ENCODE measurements at places on chromosomes 2 and 18. TPM values are rescaled to one million over a fixed set of nuclear protein-coding genes. Genes with fewer than 3 reads are reported as not detected.

- H3K27me3 ChIP-seq: no peaks in the 10 kb centered on the region
- DNase-seq: no peak
- H3K4me1 ChIP-seq: peaks cover 39% of the 10 kb centered on the region
- H3K27ac ChIP-seq: peak overlapping the region; percentile 72
- no peaks in the 10 kb centered on the region for H3K36me3 ChIP-seq
Measured at GRCh38 chr2:40458271-40458794, 6.4 kb upstream of the SLC8A1 start.

DNA sequence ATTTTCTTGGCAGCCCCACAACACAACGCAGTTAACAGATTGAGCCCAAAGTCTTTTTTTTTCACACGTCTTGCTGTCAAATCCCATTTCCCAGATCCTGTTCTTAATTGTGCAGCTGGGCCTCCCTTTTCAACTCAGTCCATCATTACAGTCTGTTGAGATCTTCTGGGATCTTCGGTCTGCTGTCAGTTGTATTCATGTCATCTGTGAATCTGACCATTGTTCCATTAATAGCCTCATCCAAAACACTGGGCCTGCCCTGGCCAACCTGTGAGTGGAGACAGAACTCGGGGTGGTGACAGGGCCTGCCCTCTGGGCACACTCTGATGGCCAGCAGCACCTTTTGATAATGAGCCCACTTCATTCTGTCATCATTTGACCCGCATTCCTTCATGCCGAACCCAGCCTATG is 39.7 kb upstream of the SEMA4C start:
- DNase-seq: no peak
- H3K27ac ChIP-seq: no peak overlapping the region
- peaks cover 32% of the 10 kb centered on the region for H3K27me3 ChIP-seq

DNA sequence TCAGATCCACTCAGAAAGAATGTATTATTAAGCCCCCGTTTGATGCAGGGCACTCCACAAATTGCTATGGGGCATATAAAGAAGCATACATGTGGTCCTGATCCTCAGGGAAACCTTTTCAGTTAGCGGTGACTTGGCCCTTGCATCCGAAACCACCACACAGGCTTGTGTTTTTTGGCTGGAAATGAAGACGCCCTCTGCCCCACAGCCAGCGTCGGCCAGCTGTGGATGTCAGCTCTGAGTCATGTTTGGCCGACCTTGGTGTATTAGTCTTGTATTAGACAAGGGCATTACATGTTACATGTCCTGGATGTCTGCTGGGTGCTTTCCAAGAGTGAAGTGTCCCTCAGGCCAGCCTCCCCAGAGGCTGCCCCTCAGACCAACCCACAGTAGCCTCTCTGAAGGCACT is 107.6 kb upstream of the MAP3K20 start:
- no peak overlapping the region for H3K27ac ChIP-seq
- H3K36me3 ChIP-seq: no peaks in the 10 kb centered on the region
- H3K4me1 ChIP-seq: peaks cover 63% of the 10 kb centered on the region
- H3K4me3 ChIP-seq: no peak overlapping the region
- DNase-seq: peak; percentile 71

DNA sequence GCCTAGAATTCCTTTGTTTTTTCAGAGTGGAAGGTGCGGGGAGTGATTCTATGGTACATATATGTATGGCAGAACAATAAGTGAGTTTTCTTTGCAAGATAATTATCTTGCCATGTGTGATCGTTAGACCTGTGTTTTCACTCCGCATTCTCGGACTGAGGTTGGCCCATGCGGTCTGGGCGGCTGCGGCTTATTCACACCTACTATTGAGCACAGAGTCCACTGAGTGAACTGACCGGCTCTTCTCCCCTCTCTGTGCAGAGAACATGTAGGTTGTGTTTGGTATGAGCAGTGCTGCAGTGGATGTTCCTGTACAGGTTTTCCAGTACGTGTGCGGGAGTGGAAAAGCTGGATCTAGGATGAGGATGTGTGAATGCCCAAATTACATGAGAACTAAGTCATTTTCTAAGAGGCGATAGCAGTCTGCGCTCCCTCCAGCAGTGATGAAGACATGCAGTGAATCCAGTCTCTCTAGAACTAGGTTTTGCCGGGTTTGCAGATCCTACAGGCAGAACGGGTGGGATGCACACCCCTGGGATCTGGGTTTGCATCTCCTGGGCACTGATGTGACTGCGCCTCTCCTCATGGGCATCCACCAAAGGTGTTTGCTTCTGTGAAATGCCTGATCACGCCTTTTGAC is 27.1 kb downstream of the MTERF4 start:
- no peak overlapping the region for H3K27ac ChIP-seq
- H3K4me3 ChIP-seq: no peak overlapping the region
- H3K36me3 ChIP-seq: no peaks in the 10 kb centered on the region
- H3K4me1 ChIP-seq: no peaks in the 10 kb centered on the region
- DNase-seq: no peak

DNA sequence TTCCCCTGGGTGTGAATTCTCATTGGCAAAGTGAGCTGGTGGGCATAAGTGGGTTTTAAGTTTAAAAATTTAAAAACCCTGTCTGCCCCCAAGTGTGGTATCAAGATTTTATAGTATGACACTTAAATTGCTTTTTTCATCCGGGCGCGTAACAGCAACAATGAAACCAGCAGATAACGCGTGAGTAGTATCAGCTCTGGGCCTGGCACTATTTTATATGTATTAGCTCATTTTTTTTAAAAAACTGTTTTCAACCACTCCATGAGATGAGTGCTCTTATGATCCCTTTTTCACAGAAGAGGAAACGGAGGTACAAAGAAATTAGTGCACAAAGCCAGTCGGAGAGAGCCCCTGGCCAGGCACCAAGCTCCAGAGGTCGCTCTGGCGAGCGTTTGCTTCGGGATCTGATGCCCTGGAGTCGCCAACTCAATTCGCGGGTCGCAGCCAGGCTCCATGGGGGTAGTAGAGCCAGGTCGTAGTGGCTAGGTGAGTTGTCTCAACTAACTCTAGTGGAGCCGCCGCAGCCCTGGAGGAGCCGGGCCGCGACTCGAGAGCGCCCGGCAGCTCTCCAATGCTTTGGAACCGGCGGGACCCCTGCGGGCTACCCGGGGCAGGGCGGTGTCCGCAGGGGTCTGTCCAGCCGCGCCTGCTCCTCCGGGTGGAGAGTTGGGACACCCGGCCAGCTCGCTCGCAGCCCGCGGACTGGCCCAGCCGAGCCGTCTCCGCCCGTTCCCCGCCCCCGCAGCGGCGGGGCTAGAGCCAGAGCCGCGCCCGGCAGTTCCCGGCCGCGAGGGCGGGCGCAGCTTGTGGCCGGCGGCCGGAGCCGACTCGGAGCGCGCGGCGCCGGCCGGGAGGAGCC is at the start of gene IL1R1:
IL1R1 (plus strand) TSS at position 777 of the 859 bp plus-strand sequence. CDS start 14,979 bp downstream, outside the sequence.
- peak; percentile 55 for DNase-seq
- H3K27me3 ChIP-seq: peaks cover 2% of the 10 kb centered on the region
- peaks cover 41% of the 10 kb centered on the region for H3K36me3 ChIP-seq
- H3K27ac ChIP-seq: peak within 1 kb of the TSS; percentile 84
- peaks cover 47% of the 10 kb centered on the region for H3K4me1 ChIP-seq

GRCh38 chr2:88005776-88006175 is 10.6 kb downstream of the RNU2-63P start:
- peaks cover 5% of the 10 kb centered on the region for H3K4me1 ChIP-seq
- no peak overlapping the region for H3K4me3 ChIP-seq
- DNase-seq: no peak
- peaks cover 10% of the 10 kb centered on the region for H3K27me3 ChIP-seq
- H3K36me3 ChIP-seq: no peaks in the 10 kb centered on the region
- no peak overlapping the region for H3K27ac ChIP-seq

- H3K27me3 ChIP-seq: peaks cover 26% of the 10 kb centered on the region
- H3K4me3 ChIP-seq: no peak overlapping the region
- 0 out of 2 replicates have a peak, but pooled peaks cover 3% of the 10 kb centered on the region for H3K4me1 ChIP-seq
- H3K36me3 ChIP-seq: no peaks in the 10 kb centered on the region
- H3K27ac ChIP-seq: no peak overlapping the region
Measured at GRCh38 chr18:10842861-10843260, 306.5 kb downstream of the PIEZO2 start.

The CFAP65 gene
- total RNA-seq: not detected

GRCh38 chr2:200147371-200147770 is 159.1 kb upstream of the SPATS2L start:
- H3K36me3 ChIP-seq: peaks cover 8% of the 10 kb centered on the region
- H3K27me3 ChIP-seq: peaks cover 15% of the 10 kb centered on the region
- H3K4me3 ChIP-seq: no peak overlapping the region
- H3K27ac ChIP-seq: no peak overlapping the region
- no peaks in the 10 kb centered on the region for H3K4me1 ChIP-seq

DNA sequence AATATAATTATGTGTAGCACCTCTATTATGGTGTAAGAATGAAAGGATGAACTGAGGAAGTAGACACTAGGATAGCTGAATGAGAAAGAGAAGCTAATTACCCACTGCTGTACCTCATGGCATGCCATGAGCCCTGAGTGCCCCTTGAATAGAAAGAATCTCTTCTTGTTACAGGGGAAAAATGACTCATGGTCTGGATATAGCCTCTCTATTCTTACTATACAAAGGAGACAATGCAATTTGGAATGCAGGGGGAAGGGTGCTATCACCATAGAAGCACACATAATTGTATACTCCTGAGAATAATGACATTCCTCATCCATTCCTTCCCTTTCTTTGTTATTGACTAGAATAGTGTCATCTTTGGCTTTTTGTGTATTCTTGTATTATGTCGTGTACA is 385.2 kb downstream of the CDH7 start:
- H3K4me3 ChIP-seq: no peak overlapping the region
- no peak for DNase-seq
- H3K4me1 ChIP-seq: no peaks in the 10 kb centered on the region
- no peaks in the 10 kb centered on the region for H3K27me3 ChIP-seq
- H3K27ac ChIP-seq: no peak overlapping the region

DNA sequence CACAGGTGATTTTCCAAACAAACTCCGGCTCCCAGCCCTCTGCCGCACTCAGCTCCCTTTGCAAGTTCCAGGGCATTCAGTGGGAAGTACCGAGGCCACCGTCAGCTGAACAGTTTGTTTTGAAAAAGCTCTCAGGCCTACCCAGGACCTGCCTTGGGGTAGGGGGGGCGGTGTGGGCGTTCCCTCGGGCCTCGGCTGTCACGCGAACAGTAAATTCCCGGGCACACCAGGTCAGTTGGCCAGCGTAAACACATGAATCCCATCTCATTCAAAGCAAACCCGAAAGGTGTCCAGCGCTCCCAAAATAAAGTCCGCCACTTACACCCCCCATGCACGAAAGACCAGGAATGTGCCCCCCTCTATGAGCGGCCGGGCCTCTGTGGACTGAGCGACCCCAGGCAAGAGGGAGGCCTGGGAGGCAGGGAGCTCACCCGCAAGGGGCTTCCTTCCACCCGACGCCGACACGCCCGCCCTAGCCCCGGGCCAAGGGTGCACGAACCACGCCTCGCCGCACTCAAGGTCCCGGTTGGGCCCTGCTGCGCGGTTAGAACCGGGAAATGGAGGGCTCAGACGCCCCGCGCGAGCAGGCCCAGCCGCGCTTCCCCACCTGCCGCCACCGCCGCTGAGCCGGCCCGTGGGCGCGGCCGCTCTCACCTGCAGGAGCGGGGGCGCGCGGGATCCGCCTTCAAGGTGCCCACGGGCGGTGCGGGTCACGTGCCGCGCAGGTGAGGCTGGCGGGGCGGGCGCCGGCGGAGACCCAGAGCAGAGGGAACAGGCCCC is at the start of gene WDSUB1:
WDSUB1 (minus strand) TSS at position 775 of the 780 bp plus-strand sequence. CDS start 3,634 bp downstream, outside the sequence.
- no peaks in the 10 kb centered on the region for H3K36me3 ChIP-seq
- H3K4me1 ChIP-seq: peaks cover 42% of the 10 kb centered on the region
- DNase-seq: peak; percentile 46
- peak within 1 kb of the TSS; percentile 91 for H3K4me3 ChIP-seq

The TDRD15 gene
- not detected for total RNA-seq

The VWA3B gene
- total RNA-seq: not detected

GRCh38 chr2:27074738-27075565 is 3.5 kb upstream of the EMILIN1 start:
- no peak overlapping the region for H3K27ac ChIP-seq
- peaks cover 2% of the 10 kb centered on the region for H3K27me3 ChIP-seq
- peaks cover 62% of the 10 kb centered on the region for H3K4me1 ChIP-seq
- H3K36me3 ChIP-seq: peaks cover 13% of the 10 kb centered on the region

DNA sequence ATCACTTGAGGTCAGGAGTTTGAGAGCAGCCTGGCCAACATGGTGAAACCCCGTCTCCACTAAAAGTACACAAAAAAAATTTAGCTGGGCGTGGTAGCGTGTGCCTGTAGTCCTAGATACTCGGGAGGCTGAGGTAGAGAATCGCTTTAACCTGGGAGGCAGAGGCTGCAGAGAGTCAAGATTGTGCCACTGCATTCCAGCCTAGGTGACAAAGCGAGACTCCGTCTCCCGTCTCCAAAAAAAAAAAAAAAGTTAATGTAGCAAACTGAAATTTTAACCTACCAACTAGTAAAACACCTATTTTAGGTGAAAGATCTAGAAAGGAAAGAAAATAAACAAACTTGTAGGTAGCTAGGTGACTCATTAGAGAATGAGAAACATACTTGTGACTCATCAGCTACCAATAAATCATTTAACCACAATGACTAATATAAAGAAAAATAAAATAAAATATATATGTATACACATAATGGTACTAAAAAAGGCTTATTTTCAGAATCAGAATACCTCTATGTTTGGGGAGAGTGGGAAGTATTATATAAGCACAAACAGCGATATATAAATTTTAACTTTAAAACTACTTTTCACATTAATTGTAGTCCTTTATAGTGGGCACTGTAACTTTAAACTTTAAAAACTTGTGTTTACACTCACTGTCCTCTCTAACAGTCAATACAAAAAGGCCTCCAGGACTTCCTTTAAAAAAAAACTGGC is 36.6 kb downstream of the DARS1 start:
- no peaks in the 10 kb centered on the region for H3K27me3 ChIP-seq
- peaks cover 50% of the 10 kb centered on the region for H3K4me1 ChIP-seq
- peak overlapping the region; percentile 31 for H3K4me3 ChIP-seq
- H3K36me3 ChIP-seq: peaks cover 42% of the 10 kb centered on the region
- peak overlapping the region; percentile 91 for H3K27ac ChIP-seq

GRCh38 chr18:54671291-54671881 is 80.3 kb downstream of the DYNAP start:
- peaks cover 7% of the 10 kb centered on the region for H3K4me1 ChIP-seq
- peak; percentile 40 for DNase-seq
- H3K4me3 ChIP-seq: no peak overlapping the region
- no peak overlapping the region for H3K27ac ChIP-seq
- H3K36me3 ChIP-seq: no peaks in the 10 kb centered on the region
- H3K27me3 ChIP-seq: peaks cover 6% of the 10 kb centered on the region

- H3K4me3 ChIP-seq: no peak overlapping the region
- H3K4me1 ChIP-seq: peaks cover 67% of the 10 kb centered on the region
- DNase-seq: peak; percentile 53
- peak overlapping the region; percentile 4 for H3K27ac ChIP-seq
Measured at GRCh38 chr2:164910101-164910899, 45.0 kb downstream of the SLC38A11 start.

The HIBCH gene
- 17.4 TPM for total RNA-seq

GRCh38 chr18:42514512-42514911 is 559.5 kb downstream of the PIK3C3 start:
- H3K4me1 ChIP-seq: no peaks in the 10 kb centered on the region
- no peak for DNase-seq
- peaks cover 6% of the 10 kb centered on the region for H3K36me3 ChIP-seq
- H3K27me3 ChIP-seq: no peaks in the 10 kb centered on the region
- H3K27ac ChIP-seq: no peak overlapping the region

The NYAP2 gene
- total RNA-seq: not detected

The EPHA4 gene
- total RNA-seq: 65.3 TPM

The RNF152 gene
- 46.6 TPM for total RNA-seq

The C2orf78 gene
- total RNA-seq: not detected

GRCh38 chr2:217899231-217900009 is 103.4 kb downstream of the TNS1 start:
- peak overlapping the region; percentile 37 for H3K4me3 ChIP-seq
- H3K36me3 ChIP-seq: peaks cover 31% of the 10 kb centered on the region
- DNase-seq: peak; percentile 88
- H3K4me1 ChIP-seq: peaks cover 55% of the 10 kb centered on the region
- H3K27ac ChIP-seq: peak overlapping the region; percentile 76

The SMCHD1 gene
- total RNA-seq: 18.7 TPM

All from HFFc6 (cell line).